ENCODE measurements at places on chromosomes 16 and 17.

- peak; percentile 47 for DNase-seq
Measured at GRCh38 chr17:12545877-12546513, 119.7 kb upstream of the MYOCD start.

DNA sequence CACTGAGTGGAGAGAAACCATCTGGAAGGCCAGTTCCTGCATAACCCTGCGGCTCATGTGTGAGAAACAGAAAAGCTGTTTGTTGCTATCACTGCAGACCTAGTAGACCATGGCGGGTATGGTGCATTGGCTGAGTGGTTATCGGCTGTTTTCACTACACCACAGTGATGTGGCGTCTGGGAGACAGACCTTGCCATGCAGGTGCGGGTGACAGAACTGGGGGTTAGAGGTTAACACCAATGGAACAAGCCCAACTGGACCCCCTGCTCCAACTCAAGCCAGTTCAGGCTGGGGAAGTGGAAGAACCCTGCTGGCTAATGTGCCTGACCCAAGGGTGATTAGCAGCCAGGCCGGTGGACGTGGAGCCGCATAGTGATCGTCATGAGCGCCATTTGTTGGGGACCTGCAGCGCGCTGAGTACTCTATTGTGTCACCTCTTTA is 91.9 kb downstream of the IRF8 start:
- DNase-seq = no peak

DNA sequence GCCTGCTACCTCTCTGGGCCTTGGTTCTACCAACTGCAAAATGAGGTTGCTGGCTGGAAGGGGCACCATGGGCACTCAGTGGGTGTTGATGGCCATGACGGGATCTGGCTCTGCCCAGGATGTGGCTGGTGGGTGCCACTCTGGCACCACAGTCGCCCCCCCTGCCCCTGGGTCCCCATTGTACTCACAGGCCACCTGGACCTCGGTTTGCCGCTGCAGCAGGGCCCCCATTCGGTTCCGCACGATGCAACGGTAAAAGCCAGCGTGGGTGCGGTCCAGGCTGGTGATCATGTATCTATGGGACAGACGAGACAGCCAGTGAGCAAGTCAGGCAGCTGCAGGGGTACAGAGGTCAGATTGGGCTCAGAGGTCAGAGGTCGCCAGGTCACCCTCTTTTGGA is 160.1 kb upstream of the CDC42EP4 start:
- DNase-seq = no peak

- DNase-seq = no peak
Measured at GRCh38 chr17:1228781-1229348, 41.4 kb upstream of the BHLHA9 start.

DNA sequence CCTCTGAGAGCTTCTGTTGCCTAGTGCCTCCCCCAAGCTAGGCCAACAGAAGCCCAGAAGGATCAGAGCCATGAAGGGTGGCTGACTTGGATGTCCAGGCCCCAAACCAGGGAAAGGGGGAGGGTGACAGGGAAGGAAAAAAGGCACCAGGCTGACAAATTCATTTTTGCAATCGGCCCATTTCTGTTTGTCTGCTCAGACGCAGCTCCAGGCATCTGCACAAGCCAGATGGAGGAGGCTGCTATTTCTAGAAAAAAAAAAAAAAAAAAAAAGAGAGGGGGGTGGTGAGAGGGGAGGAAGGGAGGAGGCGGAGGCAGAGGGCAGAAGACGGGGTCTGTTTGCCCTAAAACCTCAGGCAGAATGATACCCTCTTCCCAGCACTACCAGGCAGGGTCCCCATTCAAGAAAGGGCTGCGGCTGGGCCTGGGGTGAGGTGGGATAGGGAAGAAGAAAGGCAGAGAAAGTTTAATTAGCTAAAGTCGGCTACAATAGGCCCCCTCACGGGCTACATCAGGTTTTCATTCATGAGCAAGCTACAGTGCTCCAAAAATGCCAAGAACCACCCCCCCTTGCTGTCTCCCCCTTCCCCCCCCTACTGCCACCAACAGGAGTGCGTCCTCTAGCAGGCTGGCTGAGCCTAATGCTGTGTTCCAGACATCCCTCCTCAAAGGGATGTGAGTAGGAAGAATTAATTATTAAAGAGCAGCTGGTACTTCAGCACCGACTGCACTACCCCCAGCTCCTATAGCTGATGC is 2.4 kb downstream of the HDAC5 start:
- no peak for DNase-seq

DNA sequence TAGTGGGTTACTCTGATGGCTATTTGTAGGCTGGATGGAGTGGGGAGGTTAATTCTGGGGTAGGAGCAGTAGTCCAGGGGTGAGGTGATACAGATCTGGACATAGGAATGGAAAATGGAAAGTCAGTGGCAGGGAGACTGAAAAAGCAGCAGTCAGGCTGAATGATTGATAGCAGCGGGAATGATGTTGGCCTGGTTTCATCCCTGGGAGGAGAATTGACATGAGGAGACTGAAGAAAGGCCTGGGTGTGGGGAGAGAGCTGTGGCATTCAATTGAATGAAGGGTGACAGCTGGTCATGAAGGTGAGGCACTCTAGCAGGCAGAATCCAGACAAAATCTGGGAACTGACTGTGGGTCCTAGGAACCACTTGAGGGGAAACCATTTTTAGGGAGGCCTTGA is 34.7 kb upstream of the CLEC18A start:
- DNase-seq = no peak

DNA sequence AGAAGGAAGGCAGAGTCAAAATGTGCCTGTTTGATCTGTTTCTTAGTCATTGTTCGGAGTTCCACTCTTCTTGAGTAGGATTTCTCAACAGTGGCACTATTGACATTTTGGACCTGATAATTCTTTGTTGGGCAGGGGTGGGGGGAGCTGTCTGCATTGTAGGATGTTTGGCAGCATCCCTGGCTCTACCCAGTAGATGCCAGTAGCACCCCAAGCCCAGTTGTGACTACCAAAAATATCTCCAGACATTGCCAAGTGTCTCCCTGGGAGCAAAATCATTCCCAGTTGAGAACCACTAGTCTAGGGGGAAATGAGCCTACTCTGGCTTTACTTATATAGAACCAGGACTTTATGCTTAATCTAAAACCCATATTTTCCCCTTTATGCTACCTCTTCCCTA is 1.1 kb upstream of the GFOD2 start:
- no peak for DNase-seq

DNA sequence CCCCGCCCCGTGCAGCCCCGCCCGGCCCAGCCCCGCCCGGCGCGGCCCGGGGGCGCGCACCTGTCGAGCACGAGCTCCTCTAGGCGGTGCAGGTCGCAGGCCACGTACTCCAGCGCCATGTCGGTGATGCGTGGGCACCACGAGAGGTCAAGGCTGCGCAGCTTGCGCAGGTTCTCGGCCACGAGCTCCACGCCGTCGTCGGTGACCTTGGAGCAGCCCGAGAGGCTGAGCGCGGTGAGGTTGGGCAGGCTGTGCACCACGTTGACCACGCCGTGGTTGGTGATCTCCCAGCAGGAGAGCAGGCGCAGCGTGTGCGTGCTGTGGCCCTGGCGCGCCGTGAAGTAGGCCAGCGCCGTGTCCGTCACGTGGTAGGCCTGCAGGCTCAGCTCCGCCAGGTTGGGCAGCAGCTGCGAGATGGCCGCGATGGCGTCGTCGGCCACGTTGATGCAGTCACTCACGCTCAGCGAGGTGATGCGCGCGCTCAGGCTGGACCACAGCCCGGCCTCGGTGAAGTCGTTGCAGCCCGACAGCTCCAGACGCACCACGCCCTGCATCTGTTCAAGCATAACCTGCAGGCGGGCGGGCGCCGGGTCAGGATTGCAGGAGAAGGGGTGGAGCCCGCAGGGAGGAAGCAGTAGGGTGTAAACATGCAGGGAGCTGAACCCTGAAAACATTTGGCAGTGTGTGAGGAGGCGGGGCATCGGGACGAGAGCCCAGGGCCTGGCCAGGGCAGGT is 5.3 kb upstream of the WDR24 start:
- DNase-seq = peak; percentile 90

DNA sequence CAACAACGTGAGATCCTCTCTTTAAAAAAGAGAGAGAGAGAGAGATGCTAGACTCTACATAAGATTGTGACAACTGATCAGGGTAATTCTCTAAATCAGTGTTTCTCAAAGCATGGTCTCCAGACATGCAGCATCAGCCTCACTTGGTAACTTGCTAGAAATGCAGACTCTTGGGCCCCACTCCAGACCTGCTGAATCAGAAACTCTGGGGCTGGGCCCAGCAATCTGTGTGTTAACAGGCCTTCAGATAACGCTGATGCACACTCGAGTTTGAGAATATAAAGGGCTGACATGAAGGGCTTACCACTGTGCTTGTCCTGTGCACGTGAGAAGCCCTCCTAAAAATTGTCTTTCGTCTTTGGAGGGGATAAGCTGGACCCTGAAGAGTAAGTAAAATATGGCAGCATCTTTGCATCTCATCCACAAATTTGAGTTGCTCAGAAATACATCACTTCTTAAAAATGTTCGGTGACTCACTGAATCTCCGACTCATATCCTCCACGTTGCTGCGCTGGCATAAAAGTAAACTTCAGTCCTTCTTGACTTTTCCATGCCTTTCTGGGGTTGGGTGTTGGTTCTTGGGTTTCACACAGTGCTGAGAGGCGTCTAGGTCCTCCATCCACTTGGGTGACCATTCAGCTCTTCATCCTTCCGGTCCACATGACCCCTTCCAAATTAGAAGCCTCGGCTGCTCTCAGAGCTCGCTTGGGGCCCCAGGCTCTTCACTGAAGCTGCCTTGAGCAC is 26.1 kb upstream of the KDM8 start:
- DNase-seq = no peak

- DNase-seq = no peak
Measured at GRCh38 chr16:46586011-46586577, 35.1 kb downstream of the SHCBP1 start.

DNA sequence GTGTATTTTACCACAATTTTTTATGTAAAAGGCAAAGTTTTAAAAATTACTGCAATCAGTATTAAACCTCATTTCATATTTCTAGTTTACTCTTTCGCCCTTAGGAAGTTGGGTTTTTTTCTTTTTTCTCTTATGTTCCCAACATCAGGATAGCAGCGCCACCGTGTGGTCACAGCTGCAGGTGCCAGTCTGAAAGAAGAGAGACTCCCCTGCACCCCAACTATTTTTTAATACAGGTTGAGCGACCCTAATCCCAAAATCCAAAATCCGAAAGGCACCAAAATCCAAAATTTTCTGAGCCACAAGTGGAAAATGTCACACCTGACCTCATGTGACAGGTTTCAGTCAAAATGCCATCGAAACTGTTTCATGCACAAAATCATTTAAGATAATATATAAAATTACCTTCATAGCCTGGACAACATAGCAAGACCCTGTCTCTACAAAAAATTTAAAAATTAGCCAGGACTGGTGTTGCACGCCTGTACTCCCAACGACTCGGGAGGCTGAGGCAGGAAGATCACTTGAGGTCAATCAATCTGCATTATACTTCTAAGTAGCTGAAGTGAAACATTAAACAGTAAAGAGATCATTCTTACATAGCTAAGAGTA is 21.8 kb upstream of the ASGR2 start:
- peak; percentile 63 for DNase-seq

- DNase-seq = no peak
Measured at GRCh38 chr16:57959121-57959520, 11.8 kb downstream of the CNGB1 start.

GRCh38 chr16:46747777-46748651 is at the start of gene MYLK3:
MYLK3 (minus strand) TSS chr16:46748344; CDS start chr16:46748193, 151 bp downstream.
- no peak for DNase-seq

DNA sequence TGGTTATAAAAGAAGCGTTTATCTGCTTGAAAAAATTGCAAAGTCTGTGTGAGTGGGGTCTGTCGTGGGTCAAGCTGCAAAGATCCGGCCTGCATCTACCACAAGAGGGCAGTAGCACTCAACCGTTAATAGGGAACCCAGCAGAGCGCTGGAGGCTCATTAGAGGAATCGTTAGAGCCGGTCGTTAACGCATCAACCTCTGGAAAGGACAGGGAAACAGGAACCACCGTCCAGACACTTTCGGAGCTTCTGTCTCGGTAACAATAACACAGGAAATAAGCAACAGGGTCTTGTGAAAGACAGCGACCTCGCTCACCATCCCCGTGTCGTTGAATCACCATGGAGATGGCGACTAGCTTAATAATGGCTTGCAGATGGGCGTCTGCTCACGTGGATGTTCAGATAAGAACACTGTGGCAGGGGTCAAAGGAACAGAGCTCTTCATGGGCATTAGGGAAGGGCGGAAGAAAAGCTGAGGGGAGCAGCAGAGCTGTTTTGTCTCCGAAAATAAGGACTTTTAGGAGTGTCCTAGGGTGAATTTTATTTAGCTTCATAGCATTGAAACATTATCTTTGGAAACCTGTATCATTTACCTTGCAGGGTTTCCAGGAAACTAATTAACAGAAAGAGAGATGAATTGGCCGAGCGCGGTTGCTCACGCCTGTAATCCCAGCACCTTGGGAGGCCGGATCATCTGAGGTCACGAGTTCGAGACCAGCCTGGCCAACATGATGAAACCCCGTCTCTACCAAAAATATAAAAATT is 11.9 kb upstream of the NSRP1 start:
- peak; percentile 81 for DNase-seq

- DNase-seq = no peak
Measured at GRCh38 chr16:11871193-11871592, 19.9 kb upstream of the RSL1D1 start.

GRCh38 chr17:48718761-48719641 is 3.3 kb downstream of the PRAC1 start:
- peak; percentile 48 for DNase-seq

GRCh38 chr16:78140818-78141466 is 41.5 kb downstream of the WWOX start:
- no peak for DNase-seq

- no peak for DNase-seq
Measured at GRCh38 chr17:82193520-82194220, 19.0 kb downstream of the CCDC57 start.

DNA sequence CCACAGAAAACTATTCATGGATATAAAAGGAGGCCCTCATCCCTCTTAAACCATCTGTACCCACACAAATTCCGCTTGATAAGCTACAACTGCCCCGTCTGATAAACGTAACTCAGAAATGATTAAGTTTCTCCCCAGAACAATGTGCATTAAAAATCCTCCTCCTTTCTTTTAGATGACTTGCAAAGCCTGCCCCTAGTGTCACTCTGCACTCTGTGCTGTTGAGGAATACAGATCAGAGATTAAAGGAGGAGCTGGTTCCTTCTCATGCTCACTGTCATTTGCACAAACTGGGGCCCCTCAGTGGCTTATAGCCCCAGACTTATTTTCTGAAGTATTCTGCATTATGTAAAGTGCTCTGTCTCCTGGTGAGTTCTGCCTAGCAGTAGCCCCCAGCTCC is 33.3 kb downstream of the CDRT15 start:
- DNase-seq = no peak

- DNase-seq = peak; percentile 31
Measured at GRCh38 chr16:86261379-86261778, 248.9 kb upstream of the FOXF1 start.

GRCh38 chr17:3982541-3983017 is 18.3 kb upstream of the ATP2A3 start:
- no peak for DNase-seq

- no peak for DNase-seq
Measured at GRCh38 chr17:35132816-35133550, 9.1 kb downstream of the NLE1 start.

DNA sequence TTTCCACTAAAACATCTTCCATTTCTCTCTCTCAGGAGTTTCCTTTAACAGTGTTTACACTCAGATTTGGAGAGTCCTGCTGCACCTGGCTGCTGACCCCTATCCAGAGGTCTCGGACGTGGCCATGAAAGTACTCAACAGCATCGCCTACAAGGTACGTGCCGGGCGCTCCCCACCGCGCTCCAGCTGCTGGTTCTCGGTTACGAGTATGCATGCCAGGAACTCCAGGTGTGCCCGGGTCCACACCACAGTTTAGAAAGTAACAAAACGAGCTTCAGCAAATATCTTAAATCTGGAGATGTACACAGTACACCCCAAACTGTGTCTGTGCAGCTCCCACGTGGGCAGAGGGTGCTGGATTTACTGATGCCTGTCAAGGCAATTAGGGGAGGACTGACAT is 82.9 kb upstream of the CHMP6 start:
- DNase-seq = no peak
